ENCODE measurements at places on chromosomes 2 and 18. TPM values are rescaled to one million over a fixed set of nuclear protein-coding genes. Genes with fewer than 3 reads are reported as not detected.

DNA sequence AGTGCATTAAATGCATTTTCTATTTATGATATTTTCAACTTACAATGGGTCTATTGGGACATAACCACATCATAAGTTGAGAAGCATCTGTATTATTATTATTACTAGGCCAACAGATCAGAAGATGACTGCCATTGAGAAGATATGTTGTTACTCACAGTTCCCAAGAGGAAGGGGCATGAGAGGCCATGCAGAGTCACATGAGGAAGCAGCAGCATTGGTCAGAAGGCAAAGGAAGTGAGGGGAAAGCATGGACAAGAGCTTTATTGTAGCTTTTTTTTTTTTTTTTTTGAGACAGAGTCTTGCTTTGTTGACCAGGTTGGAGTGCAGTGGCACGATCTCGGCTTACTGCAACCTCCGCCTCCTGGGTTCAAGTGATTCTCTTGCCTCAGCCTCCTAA is 66.2 kb upstream of the LCLAT1 start:
- no peaks in the 10 kb centered on the region for H3K4me1 ChIP-seq
- H3K27ac ChIP-seq: no peak overlapping the region
- H3K36me3 ChIP-seq: no peaks in the 10 kb centered on the region
- H3K27me3 ChIP-seq: peaks cover 14% of the 10 kb centered on the region
- no peak for DNase-seq
- H3K4me3 ChIP-seq: no peak overlapping the region

DNA sequence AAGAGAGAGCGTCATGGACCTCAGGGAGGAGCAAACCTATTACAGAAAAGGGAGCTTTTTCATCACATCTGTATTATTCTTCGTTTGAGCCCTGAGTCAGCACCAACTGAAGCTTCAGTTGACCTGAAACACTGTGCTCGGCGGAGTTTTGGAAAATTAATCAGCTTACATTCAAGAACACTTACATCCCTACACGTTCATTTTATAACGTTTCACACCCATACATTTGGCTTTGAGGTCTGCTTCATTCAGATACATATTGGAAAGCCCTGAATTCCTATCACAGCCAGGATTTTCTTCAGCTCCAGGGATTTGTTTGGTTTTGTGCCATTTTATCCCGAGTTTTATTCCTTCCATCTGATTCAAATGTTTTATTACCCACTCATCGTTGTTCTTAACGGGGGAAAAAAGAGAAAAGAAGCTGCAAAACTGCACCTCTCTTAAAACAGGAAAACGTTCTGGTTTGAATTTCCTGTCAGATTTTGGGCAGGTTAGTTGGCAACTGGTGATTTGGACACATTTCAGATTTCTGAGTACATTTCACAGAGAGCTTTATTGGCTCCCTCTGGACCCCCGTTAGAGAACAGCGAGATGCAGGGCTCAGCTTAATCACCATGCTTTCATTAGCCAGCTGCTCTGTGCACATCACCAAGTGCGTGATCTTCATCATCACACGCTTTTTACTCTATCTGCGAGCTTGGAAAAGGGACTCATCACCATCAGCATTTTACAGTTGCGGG is 88.8 kb downstream of the CDC42EP3 start:
- peak overlapping the region; percentile 43 for H3K4me3 ChIP-seq
- no peaks in the 10 kb centered on the region for H3K27me3 ChIP-seq
- H3K4me1 ChIP-seq: peaks cover 53% of the 10 kb centered on the region
- peak overlapping the region; percentile 76 for H3K27ac ChIP-seq

- H3K4me1 ChIP-seq: no peaks in the 10 kb centered on the region
- no peak overlapping the region for H3K4me3 ChIP-seq
- H3K27me3 ChIP-seq: peaks cover 3% of the 10 kb centered on the region
Observed at GRCh38 chr2:224366267-224366844, 35.6 kb downstream of the FAM124B start.

- no peak overlapping the region for H3K4me3 ChIP-seq
- H3K36me3 ChIP-seq: no peaks in the 10 kb centered on the region
- no peak for DNase-seq
- no peaks in the 10 kb centered on the region for H3K4me1 ChIP-seq
Observed at GRCh38 chr2:125427721-125428315, 1228.1 kb upstream of the GYPC start.

- DNase-seq: no peak
- H3K4me1 ChIP-seq: no peaks in the 10 kb centered on the region
- no peak overlapping the region for H3K27ac ChIP-seq
- H3K4me3 ChIP-seq: no peak overlapping the region
Observed at GRCh38 chr2:1607971-1608688, 136.2 kb downstream of the PXDN start.

DNA sequence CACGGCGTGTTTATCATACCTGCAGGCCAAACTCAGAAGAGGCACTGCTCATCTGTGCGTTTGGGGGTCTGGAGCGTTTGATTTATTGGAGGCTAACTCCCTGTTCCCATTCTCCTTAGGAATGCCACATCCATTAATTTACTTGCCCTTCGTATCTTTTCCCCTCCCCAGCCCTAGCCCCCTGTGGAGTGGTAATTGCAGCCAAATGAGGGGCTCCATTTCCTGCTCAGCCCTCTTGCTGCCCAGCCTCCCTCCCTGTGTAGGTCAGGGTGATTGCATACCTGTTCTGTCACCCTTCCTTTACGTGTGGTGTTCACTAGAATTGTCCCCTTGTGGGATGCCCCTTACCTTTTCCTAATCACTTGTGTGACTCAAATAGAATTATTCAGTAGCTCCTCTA is 120.4 kb downstream of the MAP3K20 start:
- H3K36me3 ChIP-seq: peaks cover 2% of the 10 kb centered on the region
- DNase-seq: no peak
- H3K4me3 ChIP-seq: no peak overlapping the region
- H3K27ac ChIP-seq: no peak overlapping the region

DNA sequence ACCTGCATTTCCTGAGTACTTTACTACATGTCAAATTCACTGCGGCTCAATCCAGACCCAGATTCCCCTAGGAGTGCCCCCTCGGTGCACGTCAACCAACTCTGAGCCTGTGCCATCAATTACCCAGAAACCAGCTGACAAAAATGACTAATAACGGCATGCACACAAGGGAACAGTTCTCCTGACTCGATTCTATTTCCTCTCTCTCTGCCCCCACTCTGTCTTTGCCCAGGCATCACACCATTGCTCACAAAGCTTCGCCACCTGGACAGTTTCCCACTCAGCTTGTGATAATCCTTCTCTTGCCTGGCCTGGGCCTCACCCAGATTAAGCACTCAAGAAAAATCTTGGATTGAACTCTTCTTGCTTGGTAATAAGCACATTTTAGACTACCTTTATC is 115.3 kb upstream of the NDUFV2 start:
- no peaks in the 10 kb centered on the region for H3K36me3 ChIP-seq
- DNase-seq: no peak
- H3K4me1 ChIP-seq: peaks cover 12% of the 10 kb centered on the region
- H3K4me3 ChIP-seq: no peak overlapping the region
- H3K27me3 ChIP-seq: peaks cover 16% of the 10 kb centered on the region

- no peaks in the 10 kb centered on the region for H3K4me1 ChIP-seq
- H3K4me3 ChIP-seq: no peak overlapping the region
- H3K27ac ChIP-seq: no peak overlapping the region
- DNase-seq: peak; percentile 32
- H3K27me3 ChIP-seq: no peaks in the 10 kb centered on the region
Observed at GRCh38 chr2:72992734-72993102, 75.4 kb downstream of the EMX1 start.

- no peaks in the 10 kb centered on the region for H3K27me3 ChIP-seq
- H3K4me3 ChIP-seq: no peak overlapping the region
- no peaks in the 10 kb centered on the region for H3K4me1 ChIP-seq
- no peaks in the 10 kb centered on the region for H3K36me3 ChIP-seq
- no peak for DNase-seq
Observed at GRCh38 chr2:141728886-141729285, 401.9 kb downstream of the LRP1B start.

DNA sequence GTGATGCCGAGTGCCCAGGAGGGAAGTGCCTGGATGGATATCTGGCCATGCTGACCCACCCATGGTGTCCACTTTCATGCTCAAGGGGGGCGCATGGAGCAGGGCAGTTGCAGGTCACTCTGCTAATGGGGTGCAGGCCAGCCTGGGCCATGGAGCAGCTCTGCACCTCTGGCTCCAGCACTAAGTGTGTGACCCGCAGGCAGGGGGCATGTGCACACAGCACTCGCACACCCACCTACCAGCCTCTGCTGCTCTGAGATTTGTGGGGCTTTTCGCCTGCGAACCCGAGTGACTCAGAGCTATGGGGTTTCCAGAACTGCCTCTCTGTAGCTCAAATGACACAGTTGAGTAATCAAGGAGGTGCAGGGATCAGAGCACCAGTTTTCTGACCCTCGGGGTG is 66.2 kb downstream of the CYP26B1 start:
- H3K27me3 ChIP-seq: no peaks in the 10 kb centered on the region
- no peak overlapping the region for H3K4me3 ChIP-seq

- no peak overlapping the region for H3K4me3 ChIP-seq
- peaks cover 17% of the 10 kb centered on the region for H3K36me3 ChIP-seq
- H3K27ac ChIP-seq: no peak overlapping the region
Observed at GRCh38 chr2:127326289-127326945, 32.5 kb upstream of the ERCC3 start.

GRCh38 chr2:148519013-148519412 is 125.5 kb upstream of the EPC2 start:
- no peaks in the 10 kb centered on the region for H3K36me3 ChIP-seq
- H3K27me3 ChIP-seq: no peaks in the 10 kb centered on the region
- H3K4me3 ChIP-seq: no peak overlapping the region
- peaks cover 13% of the 10 kb centered on the region for H3K4me1 ChIP-seq
- no peak for DNase-seq
- no peak overlapping the region for H3K27ac ChIP-seq

DNA sequence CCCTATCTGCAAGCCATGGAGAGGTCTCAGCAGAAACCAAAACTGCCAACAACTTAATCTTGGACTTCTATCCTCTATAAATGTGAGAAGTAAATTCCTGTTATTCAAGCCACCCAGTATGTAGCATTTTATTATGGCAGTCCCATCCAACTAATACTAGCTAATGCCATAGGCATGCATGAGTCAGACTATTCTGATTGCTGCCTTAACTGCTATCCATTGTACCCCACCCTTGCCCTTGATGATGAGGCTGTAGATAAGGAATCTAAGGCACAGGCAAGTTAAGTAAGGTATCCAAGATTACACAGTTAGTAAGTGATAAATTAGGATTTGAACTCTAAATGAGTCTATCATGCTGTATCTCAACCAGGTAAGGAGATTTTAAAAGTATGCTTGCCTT is 223.0 kb downstream of the UBE2E3 start:
- H3K27me3 ChIP-seq: no peaks in the 10 kb centered on the region
- peaks cover 88% of the 10 kb centered on the region for H3K36me3 ChIP-seq
- H3K4me1 ChIP-seq: peaks cover 40% of the 10 kb centered on the region
- DNase-seq: no peak

The DES gene
- total RNA-seq: not detected

The KCNIP3 gene
- total RNA-seq: not detected

The BCL2 gene
- 143 TPM for total RNA-seq

The TEKT4 gene
- total RNA-seq: not detected

The SERPINB10 gene
- total RNA-seq: not detected

The SKOR2 gene
- not detected for total RNA-seq

The SERPINB11 gene
- total RNA-seq: not detected

The TPRKB gene
- total RNA-seq: 36.0 TPM

The CEP192 gene
- 57.4 TPM for total RNA-seq

The CD8B2 gene
- total RNA-seq: 7.0 TPM

The TBR1 gene
- 0.05 TPM for total RNA-seq

The ERMN gene
- total RNA-seq: 3.7 TPM

The ADD2 gene
- 1.2 TPM for total RNA-seq

The BAZ2B gene
- 15.6 TPM for total RNA-seq

The RIT2 gene
- total RNA-seq: not detected
